ENCODE measurements at places on chromosomes 3 and 15.

- no peak for DNase-seq
Observed at GRCh38 chr3:46670000-46670890, 23.2 kb downstream of the ALS2CL start.

DNA sequence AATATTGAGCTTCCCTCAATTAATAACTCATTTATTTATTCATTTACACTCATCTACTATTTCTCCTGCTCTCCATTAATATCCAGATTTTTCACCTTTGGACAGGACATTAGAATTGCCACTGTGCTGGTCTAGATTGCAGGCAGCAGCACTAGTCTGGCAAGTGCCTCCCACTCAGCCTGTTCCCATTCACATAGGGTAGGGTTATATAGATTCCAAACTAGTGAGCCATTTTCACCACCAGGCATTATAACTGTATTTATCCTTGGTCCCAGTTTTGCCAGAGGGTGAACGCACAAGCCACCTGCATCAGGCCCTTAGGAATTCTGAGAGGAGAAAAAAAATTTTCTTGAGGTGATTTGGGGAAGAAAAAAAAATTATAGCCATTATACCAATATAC, 44.5 kb downstream of the ANAPC13 start:
- DNase-seq = no peak

DNA sequence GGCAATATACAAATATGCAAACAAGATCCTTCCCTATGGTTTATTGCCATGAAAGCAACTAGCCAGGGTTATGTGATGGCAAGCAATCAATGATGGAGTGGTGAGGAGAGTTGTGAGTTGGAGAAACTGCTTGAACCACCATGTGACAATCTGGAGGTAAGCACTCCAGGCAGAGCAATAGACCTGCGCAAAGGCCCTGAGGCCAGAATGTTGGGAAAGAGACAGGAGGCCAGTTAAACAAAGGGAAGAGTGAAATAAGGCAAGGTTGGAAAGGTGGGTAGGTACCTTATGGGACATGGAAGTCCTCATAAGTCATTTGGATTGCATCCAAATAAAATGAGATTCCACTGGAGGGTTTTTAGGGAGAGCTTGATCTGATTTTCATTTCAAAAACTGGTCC, 80.0 kb upstream of the WNT5A start:
- no peak for DNase-seq

- DNase-seq = no peak
Observed at GRCh38 chr15:92385096-92385495, 8.6 kb upstream of the ST8SIA2 start.

DNA sequence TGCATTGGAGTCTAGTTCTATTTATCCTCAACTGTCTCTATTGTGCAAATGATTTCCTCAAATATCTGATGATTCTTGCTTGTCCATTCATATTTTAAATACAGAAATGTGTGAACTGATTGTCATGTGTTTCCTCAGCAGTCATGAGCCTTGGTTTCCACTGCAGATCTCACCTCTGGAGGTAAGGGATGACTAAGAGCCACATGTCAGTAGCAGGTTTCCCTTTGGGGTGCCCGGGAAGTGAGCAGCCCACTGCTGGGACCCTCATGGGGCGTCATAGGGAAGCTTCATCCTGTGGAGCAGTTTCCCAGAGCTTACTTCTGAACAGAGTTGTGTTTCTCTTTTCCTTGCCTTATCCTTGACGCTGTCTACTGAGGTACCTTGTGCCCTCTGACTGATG, 149.2 kb upstream of the TOPAZ1 start:
- DNase-seq = no peak

DNA sequence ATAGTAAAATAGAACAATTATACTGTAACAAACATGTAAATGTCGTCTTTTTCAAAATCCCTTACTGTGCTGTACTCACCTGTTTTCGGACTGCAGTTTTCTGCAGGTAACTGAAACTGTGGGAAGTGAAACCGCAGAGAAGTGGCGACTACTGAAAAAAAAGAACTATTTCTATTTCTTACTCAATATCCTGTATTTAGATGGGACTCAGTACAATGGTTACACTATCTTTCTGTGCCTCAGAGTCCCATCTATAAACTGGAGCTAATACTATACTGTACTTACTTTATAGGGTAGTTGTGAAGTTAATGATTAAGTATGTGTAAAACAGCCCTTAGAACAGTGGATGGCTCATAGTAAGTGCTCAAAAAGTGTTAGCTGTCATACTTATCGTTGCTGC, 14.3 kb upstream of the P2RY12 start:
- DNase-seq = no peak

DNA sequence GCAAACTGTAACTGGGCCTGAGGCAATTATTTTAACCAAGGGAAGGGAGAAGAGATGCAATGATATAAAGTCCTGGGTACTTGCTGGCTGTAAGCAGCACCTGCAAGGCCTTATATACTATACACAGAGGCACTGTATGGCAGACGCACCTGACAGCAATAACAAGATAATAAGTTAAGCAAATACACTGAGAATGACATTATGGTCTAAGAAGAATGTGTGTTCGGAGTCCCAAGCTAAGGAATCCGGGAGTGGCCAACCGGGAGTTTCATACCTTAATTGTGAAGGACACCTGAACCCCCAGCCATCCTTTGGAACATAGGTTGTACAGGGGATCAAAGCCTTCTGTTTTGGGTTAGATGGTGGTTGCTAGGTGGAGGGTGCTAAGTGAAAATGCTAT, 13.7 kb downstream of the FAM240A start:
- no peak for DNase-seq

- no peak for DNase-seq
Observed at GRCh38 chr15:42375941-42376340, 16.6 kb downstream of the CAPN3 start.

All from stimulated activated CD4-positive, alpha-beta T cell treated with anti-CD3 and anti-CD28 coated beads, Interleukin-12 subunit alpha, Interleukin-12 subunit beta, amount 100 ng/mL, for 48 hours (primary cell).